Fibroblast of skin of scalp (primary cell): ENCODE measurements at places on chromosomes 3 and 15.
A peak's percentile ranks its signal among the peaks of the same experiment; 100 is the strongest.

GRCh38 chr3:120472121-120472844, 21.5 kb upstream of the FSTL1 start:
- peak; percentile 55 for DNase-seq

DNA sequence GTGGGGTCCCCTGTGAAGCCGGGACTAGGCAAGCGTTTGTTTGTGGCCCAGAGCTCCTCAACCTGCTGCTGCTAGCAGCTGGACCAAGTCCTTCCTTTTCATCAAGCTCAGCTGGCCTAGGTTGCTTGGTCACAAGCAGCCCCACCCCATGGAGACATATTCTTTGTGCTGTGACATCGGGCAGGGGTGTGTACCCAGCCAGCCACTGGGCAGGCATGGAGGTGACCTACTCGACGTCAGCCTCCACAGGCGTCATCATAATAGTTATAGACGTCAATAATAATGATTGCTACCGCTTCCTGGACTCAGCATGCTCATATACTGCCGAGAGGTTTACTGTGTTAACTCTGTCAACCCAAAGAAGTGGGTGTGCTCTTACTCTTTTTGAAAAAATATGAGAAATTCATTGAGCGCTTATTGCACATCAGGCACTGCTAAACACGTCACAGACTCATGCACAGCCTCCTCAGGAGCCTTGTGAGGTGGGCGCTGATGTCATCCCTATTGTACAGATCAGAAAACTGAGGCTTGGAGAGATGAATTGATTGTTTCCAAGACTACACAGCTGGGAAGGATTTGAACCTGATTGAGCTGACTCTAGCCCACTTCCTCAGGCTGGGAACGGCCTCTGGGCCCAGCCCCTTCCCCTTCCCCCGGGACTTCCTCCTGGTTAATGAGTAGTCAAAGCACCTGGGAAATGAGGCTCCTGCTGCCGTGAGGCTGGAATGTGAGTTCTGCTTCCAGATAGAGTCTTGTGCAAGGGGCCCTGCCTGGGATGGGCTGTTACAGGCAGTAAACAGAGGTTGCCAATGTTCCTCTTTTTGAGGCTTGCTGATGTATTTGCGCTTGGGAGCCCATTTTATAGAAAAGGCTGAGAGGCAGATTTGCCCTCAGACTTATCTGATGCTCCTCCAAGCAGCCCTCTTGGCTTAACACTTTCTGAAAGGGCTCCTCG, 16.2 kb downstream of the SLC6A6 start:
- DNase-seq: no peak

DNA sequence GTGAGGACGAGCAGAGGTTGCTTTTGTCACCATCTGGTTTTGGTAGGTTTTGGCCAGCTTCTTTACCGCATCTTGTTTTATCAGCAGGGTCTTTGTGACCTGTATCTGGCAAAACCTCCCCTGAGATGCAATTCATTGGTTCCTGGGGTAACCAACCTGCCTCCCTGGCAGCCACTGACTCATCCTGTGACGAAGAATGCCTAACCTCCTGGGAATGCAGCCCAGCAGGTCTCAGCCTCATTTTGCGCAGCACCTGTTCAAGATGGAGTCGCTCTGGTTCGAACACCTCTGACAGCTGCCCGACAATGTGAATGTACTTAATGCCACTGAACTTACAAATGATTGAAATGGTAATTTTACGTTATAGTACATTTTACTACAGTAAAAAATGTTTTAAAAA, 6.8 kb upstream of the ADAMTS17 start:
- no peak for DNase-seq

GRCh38 chr3:8500989-8501370, 643 bp upstream of the LMCD1 start:
- no peak for DNase-seq

DNA sequence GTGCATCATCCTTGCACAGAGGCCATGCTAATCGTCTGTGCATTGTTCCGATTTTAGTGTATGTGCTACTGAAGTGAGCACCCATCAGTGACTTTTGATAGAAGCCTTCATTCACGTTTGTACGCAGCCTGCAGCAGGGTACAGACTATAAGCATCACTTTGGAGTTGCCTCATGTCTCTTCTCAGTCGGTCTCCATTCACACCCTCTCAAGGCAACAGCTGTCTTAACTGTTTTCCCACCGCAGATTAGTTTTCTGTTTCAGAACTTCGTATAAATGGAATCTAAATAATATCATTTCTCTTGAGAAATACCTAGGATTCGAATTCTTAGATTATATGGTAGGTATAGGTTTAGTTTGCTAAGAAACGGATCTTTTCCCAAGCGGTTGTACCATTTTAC, 143.2 kb downstream of the KLHL25 start:
- DNase-seq: no peak

DNA sequence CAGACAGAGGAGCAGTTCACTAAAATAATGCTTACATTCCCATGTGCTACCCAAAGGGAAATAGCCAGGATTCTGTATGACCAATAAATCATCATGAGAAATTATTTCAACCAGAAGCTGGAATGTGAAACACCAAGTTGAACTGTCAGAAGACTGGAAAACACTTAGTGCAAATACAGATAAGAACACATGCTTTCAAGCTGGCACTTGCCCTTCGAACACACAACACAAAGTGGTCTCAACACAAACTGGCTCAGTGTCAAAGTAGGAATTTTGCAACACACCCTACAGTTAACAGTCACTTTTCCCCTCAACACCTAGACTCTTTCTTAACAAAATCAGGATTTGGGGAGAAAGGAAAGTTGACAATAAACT, 1.3 kb downstream of the FSD2 start:
- DNase-seq: peak; percentile 15

DNA sequence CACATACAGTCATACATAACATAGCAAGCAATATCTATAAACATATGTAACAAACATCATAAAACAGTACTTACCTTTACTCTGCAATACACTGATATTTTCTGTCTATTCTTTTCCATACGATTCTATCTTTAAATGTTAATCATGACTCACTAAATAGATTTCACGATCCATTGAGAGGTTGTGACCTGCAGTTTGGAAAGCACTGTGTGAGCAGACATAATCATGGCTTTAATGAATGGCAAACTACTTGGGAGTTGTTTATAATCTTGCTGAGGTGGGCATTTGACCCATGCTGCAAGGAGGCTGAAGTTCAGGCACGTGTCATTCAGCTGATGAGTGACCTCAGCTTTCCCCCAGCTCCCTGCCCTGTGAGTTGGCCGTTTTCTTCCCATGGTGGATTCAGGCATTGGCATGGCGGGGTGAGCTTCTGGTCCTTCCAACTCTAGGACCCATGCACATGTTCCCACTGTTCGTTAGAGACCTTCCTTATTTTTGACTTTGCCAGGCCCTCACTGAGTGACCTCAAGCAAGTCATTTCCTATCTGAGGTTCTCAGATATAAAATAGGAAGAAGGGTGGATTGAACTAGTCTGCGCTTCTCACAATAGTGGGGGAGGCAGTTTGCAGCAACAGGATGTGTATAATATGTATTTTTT, 41.7 kb downstream of the PAQR5 start:
- no peak for DNase-seq

GRCh38 chr3:60017631-60018030, 967.8 kb upstream of the CFAP20DC start:
- DNase-seq: peak; percentile 4

DNA sequence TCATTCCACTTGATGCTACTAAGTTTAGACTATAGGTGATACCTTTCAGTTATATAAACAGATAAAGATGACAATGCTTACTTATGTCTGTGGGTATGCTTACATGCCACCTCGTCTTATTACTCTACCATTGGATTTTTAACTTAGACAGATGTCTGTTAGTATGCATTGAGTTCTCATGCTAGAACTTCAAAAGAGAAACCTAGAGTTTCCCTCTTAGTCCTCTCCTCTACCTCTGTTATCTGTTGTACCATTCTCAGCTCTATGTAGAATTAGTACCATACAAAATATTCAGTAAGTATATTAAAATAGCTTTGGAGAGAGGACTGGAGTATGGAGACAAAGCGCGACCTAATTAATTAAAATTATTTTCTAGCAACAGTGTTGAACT, 111.3 kb downstream of the BBX start:
- no peak for DNase-seq

GRCh38 chr15:50463423-50464358, 39.5 kb downstream of the USP8 start:
- DNase-seq: peak; percentile 25

GRCh38 chr15:79943820-79944219, 27.2 kb downstream of the BCL2A1 start:
- DNase-seq: peak; percentile 54

DNA sequence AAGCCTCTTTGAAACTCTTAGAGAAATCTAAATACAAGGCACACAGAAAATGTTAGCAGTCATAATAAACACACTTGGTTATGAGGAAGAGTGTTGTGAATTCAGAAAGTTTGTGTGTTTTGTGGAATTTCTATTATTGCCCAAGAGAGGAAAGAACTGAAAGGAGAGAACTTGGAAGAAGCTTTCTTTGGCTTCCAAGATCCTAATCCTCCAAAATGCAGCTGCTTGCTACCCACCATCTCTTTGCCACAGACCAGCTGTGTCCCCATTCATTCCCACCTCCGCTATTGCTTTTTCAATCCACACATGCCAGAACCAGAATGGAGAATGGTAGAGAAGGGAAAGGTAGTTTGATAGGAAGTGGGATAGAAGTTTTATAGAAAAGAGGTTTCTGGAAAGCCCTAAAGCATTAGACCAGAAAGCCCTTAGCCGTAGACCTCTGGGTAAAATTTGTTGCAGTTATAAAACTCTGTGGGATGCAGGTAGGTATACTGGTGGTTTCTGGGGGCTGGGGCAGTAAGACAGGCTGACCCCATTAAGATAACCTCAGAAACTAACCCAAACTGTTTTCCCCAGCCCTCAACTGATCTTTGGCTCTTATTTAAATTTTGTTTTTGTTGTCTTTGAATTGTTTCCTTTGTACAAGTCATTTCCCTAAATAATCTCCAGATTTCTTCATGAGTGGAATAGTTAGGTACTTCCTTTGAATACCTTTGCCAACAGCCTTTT, 108.5 kb downstream of the FILIP1L start:
- no peak for DNase-seq

DNA sequence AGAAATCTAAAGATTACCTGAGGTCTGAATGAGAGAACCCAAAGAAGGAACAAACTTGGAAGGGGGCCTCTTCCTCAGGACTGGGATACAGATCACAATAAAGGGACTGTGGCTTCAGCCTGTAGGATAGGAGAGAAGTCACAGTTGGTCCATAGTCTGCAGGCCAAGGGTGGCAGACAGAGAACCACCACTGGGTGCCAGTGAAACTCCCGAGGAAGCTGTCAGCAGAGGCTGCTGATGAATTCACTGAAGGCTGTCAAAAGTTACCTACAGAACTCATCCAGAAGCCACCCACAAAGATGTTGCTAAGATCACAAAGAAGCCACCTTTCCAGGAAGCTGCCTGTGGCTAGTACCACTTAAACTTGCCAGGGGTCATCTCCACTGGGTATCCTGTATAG, 78.5 kb downstream of the TMCO5A start:
- no peak for DNase-seq

GRCh38 chr3:31530039-31530959, 2.4 kb upstream of the STT3B start:
- no peak for DNase-seq

- DNase-seq: peak; percentile 97
Observed at GRCh38 chr3:185362850-185363661, at the start of gene MAP3K13. Gene MAP3K13, plus strand, starts transcription at chr3:185363136. Its CDS starts 65,446 bp downstream, at chr3:185428582.

GRCh38 chr3:107683447-107683846, 160.7 kb downstream of the BBX start:
- DNase-seq: peak; percentile 59

DNA sequence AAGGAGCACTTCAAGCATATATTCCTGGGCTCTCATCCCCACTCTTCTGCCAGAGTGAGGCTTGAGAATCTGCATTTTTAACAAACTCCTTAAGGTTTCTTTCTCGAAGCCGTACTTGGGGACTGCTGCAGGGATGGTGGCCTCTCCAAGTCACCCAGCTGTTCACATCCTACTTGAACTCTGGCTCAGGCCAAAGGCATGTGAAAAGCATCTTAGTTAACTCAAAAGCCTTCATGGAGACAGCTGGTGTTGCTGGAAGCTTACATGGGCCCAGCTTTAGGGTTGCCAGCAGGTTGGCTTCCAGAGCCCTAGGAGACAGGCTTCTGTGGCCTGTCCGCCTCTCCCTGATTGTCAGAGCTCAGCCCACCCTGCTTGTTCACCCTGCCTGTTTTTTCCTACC, 139.2 kb downstream of the THSD4 start:
- no peak for DNase-seq

- DNase-seq: no peak
Observed at GRCh38 chr3:42174679-42175385, 83.7 kb downstream of the TRAK1 start.

DNA sequence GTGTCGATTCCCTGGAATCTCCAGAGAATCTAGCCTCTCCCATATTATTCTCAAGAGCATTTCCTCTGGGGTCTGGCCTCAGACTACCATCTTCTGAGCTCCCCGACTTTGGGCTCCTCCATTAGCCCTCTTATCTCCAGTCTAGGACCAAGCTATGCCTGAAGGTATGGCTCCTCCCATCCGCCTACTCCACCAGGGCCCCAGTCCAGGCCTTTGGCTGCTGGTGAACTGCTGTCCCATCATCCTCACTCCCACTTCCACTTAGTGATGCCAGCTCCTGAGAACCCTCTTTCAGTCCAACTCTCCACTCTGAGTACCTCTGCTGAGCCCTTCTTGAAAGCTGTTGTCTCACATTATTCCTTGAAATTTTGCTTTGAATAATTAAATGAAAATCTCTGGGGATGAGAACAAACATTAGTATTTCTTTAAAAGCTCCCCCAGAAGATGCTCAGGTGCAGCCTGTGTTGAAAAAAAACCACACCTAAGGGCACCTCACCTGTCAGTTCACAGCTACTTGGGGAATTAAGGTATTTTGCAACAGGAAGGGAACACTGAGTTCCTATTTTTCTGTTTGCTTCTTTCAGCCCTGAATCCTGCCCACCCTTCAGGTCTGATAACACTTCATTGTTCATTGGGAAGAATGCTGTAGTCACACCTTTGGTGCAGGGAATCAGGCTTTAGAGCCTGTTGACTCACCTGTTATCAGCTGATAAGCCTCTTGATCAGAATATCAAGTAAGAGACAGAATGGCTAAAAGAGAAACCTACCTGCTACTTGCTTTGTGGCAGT, 9.5 kb downstream of the CLDN18 start:
- no peak for DNase-seq

- DNase-seq: no peak
Observed at GRCh38 chr3:135068011-135068410, 273.0 kb downstream of the EPHB1 start.

DNA sequence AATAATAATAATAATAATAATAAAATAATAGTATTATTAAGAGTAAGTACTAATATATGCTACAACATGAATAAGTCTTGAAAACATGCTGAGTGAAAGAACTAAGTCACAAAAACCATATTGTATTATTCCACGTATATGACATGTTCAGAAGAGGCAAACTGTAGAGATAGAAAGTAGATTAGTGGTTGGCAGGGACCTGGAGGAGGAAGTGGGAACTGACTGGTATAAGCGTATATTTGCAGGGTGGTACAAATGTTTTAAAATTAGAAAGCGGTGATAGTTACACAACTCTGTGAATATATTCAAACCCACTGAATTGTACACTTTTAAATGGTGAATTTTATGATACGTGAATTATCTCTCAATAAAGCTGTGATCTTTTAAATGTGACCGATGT, 32.8 kb downstream of the LRRK1 start:
- DNase-seq: no peak

GRCh38 chr15:41493902-41494189, 172 bp downstream of the ITPKA start:
- DNase-seq: no peak
